ENCODE measurements at places on chromosomes 2 and 18. TPM values are rescaled to one million over a fixed set of nuclear protein-coding genes. Genes with fewer than 3 reads are reported as not detected.

- no peaks in the 10 kb centered on the region for H3K36me3 ChIP-seq
- H3K27me3 ChIP-seq, result no peaks in the 10 kb centered on the region
- H3K27ac ChIP-seq, result no peak overlapping the region
Observed at GRCh38 chr2:105368759-105369408, 30.0 kb downstream of the FHL2 start.

DNA sequence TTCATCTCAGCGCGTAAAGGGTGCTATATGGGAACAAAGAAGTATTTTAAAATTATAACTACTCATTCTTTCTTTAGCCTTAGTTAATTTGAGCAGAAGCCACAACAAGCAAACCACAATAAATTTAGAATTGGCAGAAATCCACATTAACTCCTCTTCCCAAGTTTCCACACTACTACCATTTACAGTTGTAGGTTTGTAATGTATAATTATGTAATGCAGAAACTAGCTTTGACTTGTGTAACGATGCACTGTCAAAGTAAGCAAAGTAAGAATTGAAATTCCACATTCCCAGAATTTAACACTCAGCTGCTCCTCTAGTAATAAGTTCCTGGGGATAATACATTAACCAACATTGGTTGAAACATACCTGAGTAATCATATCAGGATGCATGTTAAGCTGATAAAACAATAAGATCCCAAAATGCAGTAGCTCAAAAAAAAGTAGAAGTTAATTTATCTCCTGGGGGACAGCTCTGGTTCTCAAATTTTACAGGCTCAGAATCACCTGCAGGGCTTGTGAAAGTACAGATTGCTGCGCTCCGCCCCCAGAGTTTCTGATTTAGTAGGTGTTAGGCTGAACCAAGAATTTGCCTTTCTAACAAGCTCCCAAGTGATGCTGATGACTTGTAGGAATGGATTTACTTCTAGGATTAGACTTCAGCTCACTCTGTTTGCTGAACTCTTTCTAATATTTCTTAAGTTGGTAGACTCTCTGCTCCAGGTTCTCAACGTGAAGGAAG lies 9.9 kb downstream of the GRP start:
- DNase-seq, result no peak
- H3K4me1 ChIP-seq, result no peaks in the 10 kb centered on the region
- H3K27me3 ChIP-seq, result peaks cover 64% of the 10 kb centered on the region
- no peak overlapping the region for H3K27ac ChIP-seq
- H3K4me3 ChIP-seq, result no peak overlapping the region

GRCh38 chr2:121058852-121059558 lies 226.0 kb downstream of the TFCP2L1 start:
- no peak overlapping the region for H3K4me3 ChIP-seq
- peaks cover 5% of the 10 kb centered on the region for H3K4me1 ChIP-seq
- DNase-seq, result no peak
- H3K27ac ChIP-seq, result no peak overlapping the region
- peaks cover 83% of the 10 kb centered on the region for H3K27me3 ChIP-seq

DNA sequence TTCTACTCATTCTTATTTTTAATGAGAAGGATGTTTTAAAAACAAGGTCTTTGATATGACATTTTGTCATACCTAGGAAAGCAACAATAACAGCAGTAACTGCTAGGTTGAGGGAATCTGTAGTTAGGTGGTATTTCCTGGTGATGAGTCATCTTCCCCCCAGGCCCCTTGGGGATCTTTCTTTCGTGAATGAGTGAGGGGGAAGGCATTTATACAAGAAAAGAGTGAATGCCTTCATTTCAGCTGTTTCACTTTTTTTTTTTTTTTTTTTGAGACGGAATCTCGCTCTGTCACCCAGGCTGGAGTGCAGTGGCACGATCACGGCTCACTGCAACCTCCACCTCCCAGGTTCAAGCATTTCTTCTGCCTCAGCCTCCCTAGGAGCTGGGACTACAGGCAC lies 108.6 kb downstream of the MAP4K4 start:
- H3K27me3 ChIP-seq, result no peaks in the 10 kb centered on the region
- no peak for DNase-seq
- no peak overlapping the region for H3K4me3 ChIP-seq
- peaks cover 52% of the 10 kb centered on the region for H3K4me1 ChIP-seq

DNA sequence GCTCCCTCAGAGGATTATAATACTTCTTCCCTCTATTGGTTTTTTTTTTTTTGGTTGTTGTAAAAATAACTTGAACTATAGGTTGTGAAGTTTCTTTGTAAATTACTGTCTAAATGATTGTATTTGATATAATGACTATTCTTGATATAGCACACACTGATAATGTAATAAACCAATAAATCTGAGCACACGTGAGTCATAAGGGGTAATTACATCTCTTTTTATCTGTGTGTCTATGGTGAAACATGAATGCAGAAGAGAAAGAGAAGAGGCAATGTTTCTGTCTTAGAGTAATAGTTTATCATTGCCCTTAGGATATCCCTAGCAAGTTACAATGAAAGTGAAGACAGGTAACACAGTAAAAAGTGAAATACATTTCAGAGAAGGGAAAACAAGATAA lies 64.1 kb upstream of the RAPGEF4 start:
- DNase-seq, result no peak
- no peak overlapping the region for H3K27ac ChIP-seq
- H3K27me3 ChIP-seq, result peaks cover 10% of the 10 kb centered on the region
- peaks cover 6% of the 10 kb centered on the region for H3K4me1 ChIP-seq

GRCh38 chr18:57397440-57398132 lies 37.6 kb upstream of the ONECUT2 start:
- H3K4me3 ChIP-seq, result no peak overlapping the region
- no peak for DNase-seq
- peaks cover 3% of the 10 kb centered on the region for H3K27me3 ChIP-seq
- H3K4me1 ChIP-seq, result no peaks in the 10 kb centered on the region
- H3K27ac ChIP-seq, result no peak overlapping the region

DNA sequence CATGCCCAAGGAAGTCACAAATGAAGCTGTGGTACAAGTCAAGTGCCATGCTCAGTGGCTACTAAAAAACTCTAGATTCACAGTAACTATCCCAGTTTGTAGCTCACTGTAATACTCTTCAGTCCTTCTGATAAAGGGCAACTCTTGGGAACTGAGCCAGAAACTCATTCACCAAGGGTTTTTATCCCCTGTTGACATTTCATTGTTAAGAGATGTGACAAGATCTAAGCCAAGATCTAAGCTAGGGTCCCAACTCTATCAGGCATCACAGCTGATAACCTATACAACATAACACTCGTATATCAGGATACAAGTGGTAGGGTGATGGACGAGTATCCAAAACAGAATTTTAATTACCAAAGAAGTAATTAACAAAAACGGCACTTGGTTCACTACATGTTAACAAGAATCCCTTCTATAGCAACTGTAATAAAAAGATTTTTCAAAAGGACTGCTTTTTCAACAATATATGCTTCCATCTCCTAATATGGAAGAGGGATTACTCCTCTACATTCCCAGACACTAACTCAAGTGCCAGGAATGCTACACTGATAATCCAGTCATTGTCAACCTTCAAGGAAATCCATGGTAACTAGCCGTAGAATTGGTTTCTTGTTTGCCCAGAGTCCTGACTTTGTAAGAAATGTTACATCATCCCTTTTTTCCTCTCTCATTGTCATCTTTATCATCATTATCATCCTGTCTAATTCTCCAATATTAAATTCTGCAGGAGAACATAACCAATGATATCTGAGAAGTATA lies 111.7 kb downstream of the CDH2 start:
- H3K36me3 ChIP-seq, result peaks cover 15% of the 10 kb centered on the region
- DNase-seq, result no peak
- peaks cover 18% of the 10 kb centered on the region for H3K4me1 ChIP-seq
- H3K27me3 ChIP-seq, result no peaks in the 10 kb centered on the region

Gene SPDYA
- total RNA-seq, result 1.6 TPM
